Thoracic aorta (tissue), 2 donors: ENCODE measurements at places on chromosomes 7 and 10. TPM values are rescaled to one million over a fixed set of nuclear protein-coding genes. Genes with fewer than 3 reads are reported as not detected.

OR13A1 gene
- 0.85 TPM for total RNA-seq

STYXL1 gene
- total RNA-seq = 14.6 TPM

CBLL1 gene
- total RNA-seq = 20.2 TPM

CDK13 gene
- total RNA-seq = 107 TPM

GRCh38 chr10:32909456-32909855 lies 48.6 kb downstream of the ITGB1 start:
- H3K4me1 ChIP-seq = no peaks in the 10 kb centered on the region
- DNase-seq = no peak
- no peak overlapping the region for H3K4me3 ChIP-seq
- H3K27ac ChIP-seq = no peak overlapping the region
- no peaks in the 10 kb centered on the region for H3K27me3 ChIP-seq

GRCh38 chr10:132675031-132675740 lies 110.8 kb downstream of the NKX6-2 start:
- H3K27me3 ChIP-seq = no peaks in the 10 kb centered on the region
- H3K36me3 ChIP-seq = peaks cover 4% of the 10 kb centered on the region
- no peak overlapping the region for H3K4me3 ChIP-seq
- DNase-seq = no peak
- no peaks in the 10 kb centered on the region for H3K4me1 ChIP-seq

HOXA6 gene
- not detected for total RNA-seq

DNA sequence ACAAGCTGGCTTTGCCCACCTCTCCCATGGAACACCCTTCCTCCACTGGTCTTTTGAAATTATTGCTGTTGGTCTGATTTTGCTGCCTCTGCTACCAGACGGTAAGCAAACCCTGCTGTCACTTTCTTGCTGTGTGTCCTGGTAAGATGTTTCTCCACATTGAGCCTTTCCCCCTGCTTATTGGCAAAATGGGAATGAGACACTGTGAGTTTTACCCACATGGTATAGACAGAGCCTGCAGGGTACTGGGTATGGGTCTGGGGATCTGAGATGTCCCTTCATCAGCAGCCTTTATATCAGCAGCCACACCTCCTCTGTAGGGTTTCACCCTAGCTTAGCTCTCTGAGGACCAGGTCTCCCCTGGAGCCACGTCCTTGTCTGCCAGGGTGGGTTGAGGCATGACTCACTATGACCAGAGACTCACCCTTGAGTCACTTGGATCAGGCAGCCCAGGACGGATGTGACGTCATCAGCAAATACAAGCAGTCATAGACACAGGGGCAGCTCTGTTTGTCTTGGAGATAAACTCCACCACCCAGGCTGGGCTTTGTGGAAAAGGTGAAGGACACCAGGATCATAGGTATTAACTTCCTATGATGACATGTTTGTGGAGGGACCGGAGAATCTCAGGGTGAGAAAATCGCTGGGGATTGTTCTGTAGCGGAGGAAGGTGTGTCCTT lies 17.9 kb upstream of the BAIAP2L1 start:
- DNase-seq = peak; percentile 28
- no peak overlapping the region for H3K27ac ChIP-seq
- H3K4me3 ChIP-seq = no peak overlapping the region
- H3K4me1 ChIP-seq = peaks cover 5% of the 10 kb centered on the region
- H3K36me3 ChIP-seq = no peaks in the 10 kb centered on the region

PIK3CG gene
- total RNA-seq = 8.5 TPM

DNA sequence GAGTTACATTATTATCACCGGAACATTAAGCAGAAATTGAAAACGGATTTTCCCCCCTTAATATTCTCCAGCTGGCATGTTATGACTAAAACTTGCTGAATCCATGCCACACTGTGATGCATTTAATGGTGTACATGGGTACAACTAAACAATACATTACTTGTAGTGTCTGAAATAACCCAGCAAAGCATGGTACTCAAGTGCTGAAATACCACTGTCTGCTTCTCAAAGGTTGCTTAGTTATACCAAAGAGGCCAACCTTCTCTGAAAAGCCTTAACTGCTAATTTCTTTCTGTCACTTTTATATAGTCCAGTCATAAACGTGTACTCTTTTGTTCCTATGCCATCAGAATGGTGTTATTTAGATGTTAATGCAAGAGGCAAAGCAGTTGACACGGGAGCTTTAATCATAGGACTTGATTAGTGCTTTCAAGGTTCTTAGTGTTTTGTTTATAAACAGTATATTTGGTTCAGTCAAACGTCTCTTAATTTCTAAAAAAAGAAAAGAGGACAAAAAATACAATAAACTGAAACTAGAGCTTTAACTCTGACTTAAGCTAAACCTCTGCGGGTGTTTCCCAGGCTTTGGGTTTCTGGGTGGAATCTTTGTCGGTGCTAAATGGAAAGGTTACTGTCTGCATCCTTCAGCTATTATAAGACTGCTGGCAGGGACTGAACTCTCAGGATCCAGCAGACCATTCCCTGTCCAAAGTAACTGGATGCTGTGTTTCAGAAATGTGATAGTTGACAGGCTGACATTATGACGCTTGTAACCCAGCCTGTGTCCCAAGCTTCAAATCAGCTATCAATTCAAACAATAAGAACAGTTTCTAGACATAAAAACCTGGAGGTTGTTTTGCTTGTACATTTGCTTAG lies 202.6 kb downstream of the PPP1R3A start:
- peaks cover 17% of the 10 kb centered on the region for H3K4me1 ChIP-seq
- H3K36me3 ChIP-seq = no peaks in the 10 kb centered on the region
- peak overlapping the region; percentile 10 for H3K27ac ChIP-seq
- peak overlapping the region; percentile 24 for H3K4me3 ChIP-seq

INA gene
- total RNA-seq = not detected

DNA sequence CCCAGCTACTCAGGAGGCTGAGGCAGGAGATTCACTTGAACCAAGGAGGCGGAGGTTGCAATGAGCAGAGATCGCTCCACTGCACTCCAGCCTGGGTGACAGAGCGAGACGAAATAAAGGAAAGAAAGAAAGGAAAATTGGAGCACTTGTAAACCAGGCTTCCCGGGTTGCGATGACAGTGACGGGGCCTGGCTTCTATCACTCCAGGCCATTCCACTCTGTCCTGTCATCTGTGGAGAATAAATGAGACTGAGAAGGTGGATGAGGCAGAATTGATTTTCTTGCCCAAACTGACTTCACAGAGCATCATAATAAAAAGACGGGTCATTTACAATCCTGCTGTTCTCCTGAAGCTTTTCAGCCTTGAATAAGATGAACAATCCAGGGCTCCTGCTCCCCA lies 12.1 kb upstream of the KPNA7 start:
- DNase-seq = no peak
- no peak overlapping the region for H3K4me3 ChIP-seq
- no peaks in the 10 kb centered on the region for H3K27me3 ChIP-seq

- H3K4me1 ChIP-seq = no peaks in the 10 kb centered on the region
- peaks cover 3% of the 10 kb centered on the region for H3K36me3 ChIP-seq
- H3K27ac ChIP-seq = no peak overlapping the region
- no peaks in the 10 kb centered on the region for H3K27me3 ChIP-seq
These were observed 26.9 kb downstream of the RGS10 start for GRCh38 chr10:119515511-119516045.

ABCC2 gene
- total RNA-seq = 0.71 TPM

DNA sequence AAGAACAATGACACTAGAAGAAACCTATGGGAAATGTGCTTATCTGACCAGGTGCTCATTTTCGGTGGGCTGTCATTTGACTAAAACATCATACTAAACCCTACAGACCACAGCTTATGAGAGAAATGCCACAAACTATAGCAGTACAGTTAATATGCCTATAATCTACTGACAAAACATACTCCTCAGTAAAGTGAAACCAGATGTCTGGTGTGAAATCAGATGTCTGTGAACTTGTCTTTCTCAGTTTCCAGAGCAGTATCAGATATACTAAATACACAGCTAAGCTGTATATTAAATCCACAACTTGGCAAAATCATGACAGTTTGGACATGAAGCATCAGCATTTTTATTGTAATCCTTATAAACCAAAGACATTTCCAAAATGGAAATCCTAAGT lies 3.3 kb downstream of the IMMP2L start:
- H3K27me3 ChIP-seq = no peaks in the 10 kb centered on the region
- H3K27ac ChIP-seq = no peak overlapping the region
- H3K4me1 ChIP-seq = peaks cover 27% of the 10 kb centered on the region

DNA sequence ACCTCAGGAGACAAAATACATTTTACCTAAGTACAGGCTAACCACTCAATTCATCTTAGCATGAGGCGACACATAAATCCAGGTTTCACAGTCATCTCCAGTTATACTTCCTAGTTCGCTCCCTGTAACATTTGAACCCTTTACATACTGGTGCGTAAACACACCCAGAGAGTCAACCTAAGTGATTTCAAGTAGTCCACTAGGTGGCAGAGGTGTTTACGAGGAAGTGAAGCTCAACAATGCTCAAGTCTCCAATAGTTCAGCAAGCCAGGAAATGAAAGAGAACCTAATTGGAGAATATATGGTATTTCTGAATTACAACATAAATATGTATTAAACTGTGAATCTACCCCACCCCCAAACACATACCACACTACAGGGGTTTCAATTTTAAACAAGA lies 76.3 kb upstream of the ABCB5 start:
- H3K36me3 ChIP-seq = no peaks in the 10 kb centered on the region
- no peak for DNase-seq
- no peak overlapping the region for H3K27ac ChIP-seq
- no peaks in the 10 kb centered on the region for H3K27me3 ChIP-seq
- no peaks in the 10 kb centered on the region for H3K4me1 ChIP-seq

GRCh38 chr7:1346851-1347250 lies 112.4 kb downstream of the MICALL2 start:
- no peaks in the 10 kb centered on the region for H3K36me3 ChIP-seq
- H3K27me3 ChIP-seq = no peaks in the 10 kb centered on the region
- no peak overlapping the region for H3K4me3 ChIP-seq
- H3K27ac ChIP-seq = no peak overlapping the region
- DNase-seq = no peak
- H3K4me1 ChIP-seq = no peaks in the 10 kb centered on the region

ZNF488 gene
- total RNA-seq = not detected

PNLIPRP1 gene
- total RNA-seq = not detected

- H3K36me3 ChIP-seq = no peaks in the 10 kb centered on the region
- H3K4me1 ChIP-seq = no peaks in the 10 kb centered on the region
- DNase-seq = no peak
- H3K4me3 ChIP-seq = no peak overlapping the region
- no peaks in the 10 kb centered on the region for H3K27me3 ChIP-seq
These were observed 63.2 kb upstream of the FHIP2A start for GRCh38 chr10:114758331-114758730.

GRCh38 chr10:34607894-34608293 lies 207.2 kb downstream of the PARD3 start:
- no peaks in the 10 kb centered on the region for H3K27me3 ChIP-seq
- no peak overlapping the region for H3K4me3 ChIP-seq
- no peak overlapping the region for H3K27ac ChIP-seq
- H3K36me3 ChIP-seq = no peaks in the 10 kb centered on the region
- no peak for DNase-seq

- no peak overlapping the region for H3K4me3 ChIP-seq
- no peak for DNase-seq
- no peak overlapping the region for H3K27ac ChIP-seq
These were observed 6.1 kb downstream of the TBATA start for GRCh38 chr10:70779088-70779487.

KCND2 gene
- total RNA-seq = 0.99 TPM

- no peak overlapping the region for H3K27ac ChIP-seq
- H3K4me1 ChIP-seq = no peaks in the 10 kb centered on the region
- H3K27me3 ChIP-seq = no peaks in the 10 kb centered on the region
- no peaks in the 10 kb centered on the region for H3K36me3 ChIP-seq
- DNase-seq = no peak
These were observed 17.2 kb upstream of the TRIM24 start for GRCh38 chr7:138442822-138443221.

GRCh38 chr7:12434012-12434642 lies 30.5 kb upstream of the VWDE start:
- no peak overlapping the region for H3K4me3 ChIP-seq
- no peak for DNase-seq
- no peak overlapping the region for H3K27ac ChIP-seq
- no peaks in the 10 kb centered on the region for H3K4me1 ChIP-seq

DNA sequence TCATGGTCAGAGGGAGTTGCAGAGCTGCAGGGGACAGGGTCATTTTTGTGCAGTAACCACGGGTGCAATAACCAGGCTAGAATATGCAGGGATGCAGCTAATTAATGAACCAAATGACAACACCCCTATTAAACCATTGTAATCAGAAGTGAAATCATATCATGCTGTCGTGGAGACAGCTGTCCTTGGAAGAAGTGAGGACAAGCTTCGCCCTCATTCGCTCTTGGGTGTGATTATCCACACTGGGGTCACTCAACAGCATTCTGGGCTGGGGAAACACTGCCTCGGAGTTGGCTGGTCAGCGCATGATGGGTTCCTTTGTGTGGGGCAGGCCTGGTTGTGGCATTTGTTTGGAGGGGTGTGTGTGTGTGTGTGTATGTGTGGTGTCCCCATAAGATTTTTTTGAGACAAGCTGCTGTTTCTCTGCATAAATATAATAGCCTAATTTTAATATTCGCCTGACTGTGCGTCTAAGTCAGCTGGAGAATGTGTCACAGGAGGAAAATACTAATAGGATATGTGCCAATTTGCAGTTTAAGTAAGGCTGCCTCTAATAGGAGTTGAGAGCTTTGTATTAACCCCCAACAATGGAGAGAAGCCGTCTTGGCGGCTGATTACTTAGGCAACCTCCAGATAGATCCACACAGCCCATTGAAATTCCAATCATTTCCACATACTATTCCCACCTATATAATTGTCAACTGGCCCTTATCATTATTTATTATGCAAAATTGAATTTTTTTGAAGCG lies 149.4 kb downstream of the DNAJB6 start:
- no peak overlapping the region for H3K4me3 ChIP-seq
- H3K4me1 ChIP-seq = no peaks in the 10 kb centered on the region
- DNase-seq = no peak
- H3K36me3 ChIP-seq = no peaks in the 10 kb centered on the region
- no peaks in the 10 kb centered on the region for H3K27me3 ChIP-seq

GRCh38 chr7:43586251-43586900 lies 3.5 kb downstream of the STK17A start:
- H3K27me3 ChIP-seq = no peaks in the 10 kb centered on the region
- H3K27ac ChIP-seq = peak overlapping the region; percentile 47
- H3K36me3 ChIP-seq = no peaks in the 10 kb centered on the region
- peaks cover 26% of the 10 kb centered on the region for H3K4me1 ChIP-seq

DNA sequence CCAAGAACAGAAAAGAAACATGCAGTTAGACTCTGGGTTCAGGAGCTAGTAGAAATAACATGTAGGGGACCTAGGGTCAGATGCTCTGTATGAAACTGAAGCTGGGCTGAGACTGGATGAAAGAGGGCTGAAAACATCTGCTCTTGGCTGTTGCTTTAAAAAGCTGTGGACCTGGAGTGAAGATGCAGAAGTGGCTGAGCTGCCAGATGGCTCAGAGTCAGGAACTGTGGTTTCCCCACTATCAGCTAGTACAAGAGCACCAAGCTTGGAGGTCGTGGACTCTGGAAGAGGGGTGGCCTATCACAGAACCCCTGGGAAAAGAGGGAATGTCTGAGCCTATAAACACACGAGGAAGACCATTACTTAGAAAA lies 5.9 kb downstream of the ADK start:
- no peaks in the 10 kb centered on the region for H3K36me3 ChIP-seq
- H3K4me3 ChIP-seq = no peak overlapping the region
- DNase-seq = no peak
- H3K27ac ChIP-seq = no peak overlapping the region
